ENCODE measurements at places on chromosomes 6 and 20. TPM values are rescaled to one million over a fixed set of nuclear protein-coding genes. Genes with fewer than 3 reads are reported as not detected.
A peak's percentile ranks its signal among the peaks of the same experiment; 100 is the strongest.

GRCh38 chr6:16108921-16109658, 19.8 kb upstream of the MYLIP start:
- DNase-seq = no peak

DNA sequence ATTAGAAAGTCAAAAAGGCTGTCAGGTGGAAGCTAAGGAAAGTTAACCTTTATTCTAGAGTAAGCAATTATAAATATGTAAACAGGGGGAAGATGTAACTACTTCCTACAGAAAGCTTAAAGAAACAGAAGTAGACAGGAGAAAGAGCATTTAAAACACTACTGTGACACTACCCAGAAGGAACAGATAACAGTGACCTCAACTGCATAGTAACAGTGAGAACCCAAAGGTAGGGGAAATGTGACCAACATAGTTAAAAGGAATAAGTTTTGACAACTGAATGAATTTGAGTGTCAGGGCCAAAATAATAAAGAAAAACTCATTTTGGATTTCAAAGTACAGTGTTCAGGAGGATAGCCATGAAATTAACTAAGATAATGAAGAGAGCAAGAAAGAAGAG, 43.5 kb downstream of the IBTK start:
- DNase-seq = no peak

DNA sequence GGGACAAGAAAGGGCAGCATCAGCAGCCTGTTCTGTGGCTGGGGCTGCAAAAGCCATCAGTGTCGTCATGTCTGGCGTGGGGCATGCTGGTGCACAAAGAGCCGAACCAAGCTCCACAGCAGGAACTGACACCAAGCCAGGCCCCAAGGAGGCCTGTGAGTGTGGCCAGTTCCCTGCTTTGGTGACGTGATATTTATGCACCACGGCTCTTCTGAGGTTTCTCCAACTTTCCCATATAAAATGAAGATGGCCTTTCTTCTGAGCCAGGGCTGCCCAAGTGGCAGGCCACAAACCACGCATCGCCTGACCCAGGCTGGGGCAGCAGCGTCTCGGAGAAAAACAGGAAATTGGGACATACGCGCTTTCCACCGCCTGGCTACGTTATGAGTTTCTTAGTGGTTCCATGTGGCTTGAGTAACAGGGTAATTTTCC, 109.9 kb downstream of the RIN2 start:
- DNase-seq = no peak

GRCh38 chr6:150765067-150765764, 100.3 kb upstream of the MTHFD1L start:
- no peak for DNase-seq

GRCh38 chr20:32839982-32840285, 18.8 kb upstream of the EFCAB8 start:
- no peak for DNase-seq

- peak; percentile 71 for DNase-seq
Measured at GRCh38 chr20:43969501-43970182, 55.0 kb downstream of the TOX2 start.

DNA sequence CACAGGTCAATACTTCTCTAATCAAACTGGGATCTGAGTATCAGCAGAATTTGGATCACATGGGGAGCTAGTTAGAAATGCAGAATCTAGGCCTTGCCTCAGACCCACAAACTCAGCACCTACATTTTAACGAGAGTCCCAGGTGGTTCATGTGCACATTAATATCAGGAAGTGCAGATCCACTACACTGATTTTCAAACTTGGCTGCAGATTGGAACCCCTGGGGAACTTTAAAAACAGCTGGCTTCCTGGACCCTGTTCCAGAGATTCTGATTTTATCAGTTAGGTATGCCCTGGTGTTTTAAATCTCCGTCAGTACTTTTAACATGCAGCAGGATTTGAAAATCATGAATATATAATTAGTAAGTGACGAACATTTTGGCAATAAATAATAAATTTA, 1.9 kb upstream of the CST8 start:
- no peak for DNase-seq

- DNase-seq = no peak
Measured at GRCh38 chr6:142414462-142415250, 112.8 kb downstream of the ADGRG6 start.

- DNase-seq = peak; percentile 22
Measured at GRCh38 chr6:18386298-18386976, 713 bp upstream of the RNF144B start.

DNA sequence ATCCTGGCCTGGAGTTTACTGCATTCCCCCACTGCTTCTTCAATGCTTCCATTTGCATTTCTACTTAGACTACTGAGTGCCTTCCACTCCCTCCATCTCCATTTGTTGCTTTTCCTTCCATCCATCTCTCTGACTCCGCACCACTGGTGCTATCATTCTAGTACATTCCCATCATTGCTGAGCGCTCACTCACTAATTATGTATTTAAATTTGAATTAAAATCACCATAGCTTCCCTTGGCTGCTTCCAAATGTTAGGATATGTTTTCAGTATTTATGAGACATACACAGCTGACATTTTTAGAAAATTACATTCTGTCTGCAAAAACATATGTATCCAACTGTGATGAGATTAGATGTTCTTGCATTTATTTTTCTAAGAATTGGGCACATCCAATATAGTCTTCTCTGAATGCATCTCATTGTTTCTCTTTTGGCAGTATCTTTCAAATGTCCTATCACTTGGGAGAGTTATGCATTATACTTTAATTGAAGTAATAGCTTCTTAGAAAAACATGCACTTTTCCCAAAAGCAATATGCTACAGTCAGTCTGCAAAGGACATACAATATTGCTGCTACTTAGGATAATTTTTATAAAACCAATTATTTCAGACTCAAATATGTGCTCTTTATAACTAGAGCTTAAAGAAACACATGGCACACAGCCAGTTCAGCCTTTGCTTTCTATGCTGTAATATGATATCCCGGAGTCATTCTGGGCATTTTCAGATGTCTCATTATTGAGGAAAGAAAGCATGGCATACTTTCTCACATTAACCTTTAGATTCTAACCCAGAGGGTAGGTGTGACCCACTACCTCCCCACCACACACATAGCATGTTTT, 12.1 kb upstream of the COL21A1 start:
- DNase-seq = peak; percentile 78

GRCh38 chr6:15936503-15936902, 192.4 kb upstream of the MYLIP start:
- no peak for DNase-seq

DNA sequence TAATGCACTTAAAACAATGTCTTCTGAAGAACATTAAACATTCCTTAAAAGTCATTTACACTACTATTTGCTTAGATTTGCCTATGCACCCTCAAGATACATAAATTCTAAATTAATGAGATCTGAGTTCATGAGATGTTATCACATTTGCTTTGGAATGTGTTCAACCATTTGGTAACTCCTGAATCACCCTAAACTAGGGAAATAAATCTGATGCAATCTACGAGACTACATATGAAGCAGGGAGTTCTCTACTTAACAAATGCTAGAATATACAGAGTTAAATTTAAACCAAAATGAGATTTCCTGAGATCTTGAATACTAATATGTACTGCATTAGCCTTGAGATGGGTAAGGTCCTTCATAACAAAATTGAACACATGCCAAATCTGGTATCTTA, 170.1 kb downstream of the CLIC5 start:
- DNase-seq = no peak

- DNase-seq = peak; percentile 45
Measured at GRCh38 chr6:116447496-116448011, 13.6 kb upstream of the CALHM6 start.

- DNase-seq = no peak
Measured at GRCh38 chr20:46135856-46136633, 17.9 kb downstream of the CD40 start.

GRCh38 chr6:133546098-133546497, 304.9 kb downstream of the EYA4 start:
- DNase-seq = no peak

GRCh38 chr20:3749087-3749688, 16.7 kb downstream of the HSPA12B start:
- DNase-seq = no peak

- no peak for DNase-seq
Measured at GRCh38 chr6:148648754-148649453, 97.9 kb upstream of the UST start.

GRCh38 chr6:80029470-80029869, 25.0 kb downstream of the TTK start:
- DNase-seq = no peak

DNA sequence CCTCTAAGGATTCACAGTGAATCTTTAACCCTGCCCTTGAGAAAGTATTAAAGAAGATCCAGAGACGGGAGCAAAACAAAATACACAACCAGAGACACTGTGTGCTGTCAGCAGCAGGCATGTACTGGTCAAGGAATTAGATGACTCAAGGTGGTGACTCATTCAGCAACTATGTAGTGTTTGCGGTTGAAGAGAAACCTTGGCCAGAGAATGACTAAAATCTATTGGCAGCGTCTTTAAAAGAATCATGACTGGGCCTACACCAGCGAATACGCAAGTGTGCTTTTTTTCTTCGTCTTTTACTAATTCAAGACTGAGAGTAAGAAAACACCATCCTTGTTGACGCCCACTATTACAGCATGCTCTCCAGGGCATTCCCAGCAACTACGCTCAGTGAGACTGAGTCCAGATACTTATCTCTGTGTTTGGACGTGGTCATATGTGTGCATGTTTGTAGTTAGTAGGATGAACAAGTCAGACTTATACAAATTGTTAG, 72.4 kb upstream of the BACH2 start:
- DNase-seq = peak; percentile 53

DNA sequence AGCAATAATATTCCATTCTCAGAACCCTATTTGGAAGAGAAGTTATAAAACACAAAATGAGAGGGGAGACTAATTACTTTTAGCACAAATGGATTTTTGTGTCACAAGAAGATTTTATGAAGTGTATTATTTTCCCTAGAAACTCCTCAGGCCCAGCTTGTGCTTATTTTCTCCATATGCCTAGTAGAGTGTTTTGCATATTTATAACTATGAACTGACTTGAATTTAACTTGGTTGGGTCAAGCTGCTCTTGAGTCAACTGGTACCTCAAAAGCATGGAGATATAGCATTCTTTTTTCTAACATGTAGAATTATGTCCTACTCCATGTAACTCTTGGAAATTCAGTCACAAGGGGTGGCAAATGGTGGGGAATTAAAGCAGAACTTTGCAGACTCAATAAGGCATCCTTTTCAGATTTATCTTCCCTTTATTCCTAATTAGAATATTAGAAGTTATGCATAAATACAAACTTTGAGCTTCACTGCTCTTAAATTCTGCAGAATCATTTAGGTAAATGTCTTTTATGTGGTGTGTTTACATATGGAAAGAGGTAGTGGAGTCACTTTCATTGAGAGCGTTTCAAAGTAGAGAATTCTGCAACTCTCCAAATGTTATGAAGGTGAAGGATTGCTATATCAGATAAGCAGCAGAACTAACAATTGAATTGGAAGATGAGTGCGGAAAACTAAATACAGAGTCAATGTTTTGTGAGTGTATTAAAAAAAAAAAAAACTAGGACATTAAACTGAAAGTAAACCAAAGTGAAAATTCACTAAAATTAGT, 19.1 kb upstream of the CCN2 start:
- DNase-seq = no peak

GRCh38 chr6:42947950-42948349, 12.6 kb upstream of the GNMT start:
- no peak for DNase-seq

DNA sequence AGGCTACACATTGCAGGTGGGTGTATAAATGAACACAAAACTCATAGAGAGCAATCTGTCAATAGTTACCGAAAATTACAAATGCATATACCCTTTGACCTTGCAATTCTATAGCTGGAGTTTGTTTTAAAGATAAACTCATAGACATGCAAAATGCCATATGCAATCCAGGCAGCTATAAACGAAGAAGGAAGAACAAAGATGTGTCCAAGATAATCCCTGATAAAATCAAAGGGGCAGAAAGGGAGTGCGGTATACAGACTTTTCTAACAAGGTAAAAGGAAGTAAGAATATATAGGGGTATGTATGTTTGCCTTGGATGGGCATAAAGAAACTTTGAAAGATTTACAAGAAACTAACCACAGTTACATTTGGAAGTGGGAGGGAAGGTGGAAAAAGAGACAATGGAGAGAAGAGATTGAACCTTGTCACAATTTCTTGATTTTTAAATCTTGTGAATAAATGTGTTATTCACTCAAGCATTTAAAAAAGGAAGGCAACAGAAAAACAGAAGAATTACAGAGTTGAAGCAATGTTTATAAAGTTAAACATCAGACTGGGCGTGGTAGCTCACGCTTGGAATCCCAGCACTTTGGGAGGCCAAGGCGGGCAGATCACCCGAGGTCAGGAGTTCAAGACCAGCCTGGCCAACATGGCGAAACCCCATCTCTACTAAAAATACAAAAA, 29.9 kb downstream of the FAM8A1 start:
- DNase-seq = no peak

- no peak for DNase-seq
Measured at GRCh38 chr20:38046572-38046971, 13.0 kb downstream of the RPRD1B start.

DNA sequence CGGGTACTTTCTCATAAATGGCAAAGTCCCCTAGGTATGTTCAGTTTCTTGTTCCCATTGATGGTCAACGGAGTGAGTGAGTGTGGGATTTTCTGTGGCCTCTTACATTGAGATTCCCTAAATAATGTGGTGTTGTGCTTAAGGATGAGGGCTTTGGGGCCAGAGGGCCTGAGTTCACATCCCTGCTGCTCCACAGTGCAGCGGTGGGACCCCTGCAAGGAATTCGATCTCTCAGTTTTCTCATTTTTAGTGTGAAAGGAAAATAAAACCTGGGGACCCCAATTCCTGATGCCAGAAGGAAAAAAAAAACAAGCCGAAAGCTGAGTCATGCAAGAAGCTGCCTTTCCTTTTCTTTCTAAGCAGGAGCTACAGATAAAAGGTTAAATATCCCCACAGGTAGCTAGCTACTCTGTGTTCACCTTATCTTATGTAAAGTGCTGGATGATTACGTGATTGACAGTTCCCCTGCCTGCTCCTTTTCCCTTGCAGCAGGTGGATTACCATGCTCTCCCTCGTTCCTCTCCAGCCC, 120.2 kb upstream of the CLDN20 start:
- DNase-seq = no peak

GRCh38 chr6:34852406-34853085, 35.3 kb downstream of the TAF11 start:
- DNase-seq = no peak

- DNase-seq = peak; percentile 82
Measured at GRCh38 chr20:62929051-62929538, 2.8 kb upstream of the DIDO1 start.

GRCh38 chr20:18857640-18858039, 44.1 kb downstream of the SCP2D1 start:
- no peak for DNase-seq

OSTM1 gene
- 21.8 TPM for polyA plus RNA-seq

KCNK5 gene
- polyA plus RNA-seq = 23.2 TPM

ZSCAN23 gene
- 15.2 TPM for polyA plus RNA-seq

RALGAPA2 gene
- polyA plus RNA-seq = 34.5 TPM

SLC24A3 gene
- 8.7 TPM for polyA plus RNA-seq

CBFA2T2 gene
- 46.4 TPM for polyA plus RNA-seq

FAM209B gene
- not detected for polyA plus RNA-seq

MRAP2 gene
- polyA plus RNA-seq = 5.7 TPM

EGFL8 gene
- 25.0 TPM for polyA plus RNA-seq

NRSN1 gene
- polyA plus RNA-seq = 0.26 TPM

MATN4 gene
- polyA plus RNA-seq = not detected

DUSP15 gene
- 9.2 TPM for polyA plus RNA-seq

SYCP2L gene
- polyA plus RNA-seq = 5.8 TPM
